ENCODE measurements at places on chromosomes 16 and 17.

- no peak for DNase-seq
Observed at GRCh38 chr16:56643833-56644232, 5.4 kb downstream of the MT1A start.

- DNase-seq: no peak
Observed at GRCh38 chr16:54636221-54636793, 294.4 kb upstream of the IRX5 start.

- no peak for DNase-seq
Observed at GRCh38 chr16:18942061-18942460, 15.9 kb upstream of the SMG1 start.

GRCh38 chr16:53031323-53031942 lies 21.3 kb downstream of the CHD9NB start:
- DNase-seq: no peak

- DNase-seq: peak; percentile 92
Observed at GRCh38 chr17:49515196-49515770, 20.2 kb downstream of the NGFR start.

DNA sequence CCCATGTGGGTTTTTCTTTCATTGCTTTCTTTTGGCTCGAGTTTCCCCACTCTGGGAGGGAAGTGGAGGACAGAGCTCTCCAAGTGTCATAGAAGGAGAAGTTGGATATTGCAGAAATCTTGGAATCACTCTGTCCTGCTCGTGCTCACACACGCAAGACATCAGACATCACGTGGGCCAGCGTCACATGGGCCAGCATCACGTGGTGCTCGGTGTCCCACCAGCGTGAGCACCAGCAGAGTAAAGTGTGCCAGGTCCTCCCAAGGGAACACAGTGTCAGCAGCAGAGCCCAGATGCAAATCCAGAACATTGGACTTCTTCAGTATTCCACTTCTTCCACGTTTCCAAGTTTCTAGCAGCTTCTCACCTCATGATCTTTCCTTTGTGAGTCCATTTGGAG lies 327.0 kb downstream of the FOXL1 start:
- DNase-seq: no peak

DNA sequence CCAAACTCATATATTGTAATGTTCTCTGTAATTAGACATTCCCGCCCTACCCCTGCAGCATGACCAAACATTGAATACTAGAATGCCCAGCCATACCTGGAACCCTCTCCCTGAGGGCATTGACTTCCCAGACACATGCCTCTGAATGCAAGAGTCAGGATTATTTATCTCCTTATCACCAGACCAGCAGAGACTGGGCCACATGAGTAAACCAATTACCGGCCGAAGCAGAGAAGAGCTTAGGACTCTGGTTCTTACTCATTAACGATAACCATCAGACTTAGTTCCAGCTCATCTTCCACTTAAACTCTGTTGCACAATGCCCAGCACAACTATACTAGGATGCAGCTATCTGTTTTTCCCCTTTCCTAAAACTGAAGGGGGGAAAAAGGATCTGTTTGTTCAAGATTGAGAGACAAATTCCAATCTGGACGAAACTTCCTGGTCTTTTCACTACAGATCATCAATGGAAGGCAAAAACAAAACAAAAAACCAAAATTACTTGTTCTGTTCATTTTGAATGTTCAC lies 88.2 kb upstream of the CORO6 start:
- no peak for DNase-seq

DNA sequence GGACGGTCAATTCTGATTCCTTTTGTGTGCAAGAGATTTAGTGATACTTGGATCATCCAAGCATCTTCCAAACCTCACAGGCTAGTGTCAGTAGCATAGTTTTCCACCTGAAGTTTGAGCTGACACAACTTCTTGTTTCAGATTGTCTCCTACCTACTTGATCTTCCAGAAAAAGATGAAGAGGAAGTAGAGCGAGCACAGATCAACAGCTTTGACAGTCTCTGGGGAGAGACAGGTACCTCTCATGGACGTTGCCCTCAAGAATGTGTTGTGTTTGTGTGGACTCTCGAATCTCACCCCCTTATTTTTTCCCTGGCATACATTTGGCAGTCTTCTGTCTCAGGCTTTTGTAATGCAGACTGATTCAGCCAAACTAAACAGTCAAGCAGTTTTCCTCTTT lies 47.4 kb downstream of the CYB561 start:
- DNase-seq: no peak

- no peak for DNase-seq
Observed at GRCh38 chr17:49690256-49690655, 12.4 kb upstream of the SPOP start.

Data from femur (tissue), 1 donor.